ENCODE measurements at places on chromosomes 11 and 22.

DNA sequence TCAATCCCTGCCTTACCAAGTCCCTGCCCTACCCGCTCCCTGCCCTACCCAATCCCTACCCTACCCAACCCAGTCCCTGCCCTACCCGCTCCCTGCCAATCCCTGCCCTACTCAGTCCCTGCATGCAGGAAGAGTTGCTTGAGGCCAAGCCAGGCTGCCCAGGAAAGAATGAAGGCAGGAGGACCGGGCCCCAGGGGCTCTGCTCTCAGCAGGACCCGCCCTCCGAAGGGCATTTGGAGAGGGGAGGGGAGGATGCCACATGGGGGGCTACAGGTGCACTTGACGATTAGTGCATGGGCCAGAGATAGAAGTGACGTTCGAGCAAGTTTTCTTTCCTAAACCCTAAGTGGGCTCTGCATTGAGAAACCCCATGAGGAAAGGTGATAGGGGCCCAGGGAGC is 581.2 kb downstream of the TBC1D22A start:
- DNase-seq, result no peak

DNA sequence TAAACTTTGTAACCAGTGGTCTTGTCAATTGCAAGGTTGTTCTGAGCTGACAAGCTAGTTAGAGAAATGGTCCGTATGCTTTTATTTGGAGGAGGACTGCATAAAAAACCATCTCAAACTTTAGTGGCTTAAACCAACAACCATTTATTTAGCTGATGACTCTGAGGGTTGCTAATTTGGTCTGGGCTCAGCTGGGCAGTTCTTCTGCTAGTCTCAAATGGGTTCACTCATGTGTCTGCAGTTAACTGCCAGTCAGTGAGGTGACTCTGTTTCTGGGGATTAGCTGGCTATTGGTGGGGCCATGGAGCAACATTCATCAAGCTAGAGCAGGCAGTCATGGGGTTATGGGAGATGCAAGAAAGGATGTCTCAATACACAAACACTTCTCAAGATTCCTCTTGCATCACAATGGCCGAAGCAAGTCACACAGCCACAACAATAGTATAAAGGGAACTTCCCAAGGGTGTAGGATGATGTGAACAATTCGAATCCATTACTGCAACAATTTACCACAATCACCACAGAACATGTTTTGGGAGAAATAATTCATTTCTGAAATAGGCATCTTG is 521.9 kb downstream of the INSC start:
- DNase-seq, result no peak

- DNase-seq, result no peak
Observed at GRCh38 chr11:32451808-32452207, 16.5 kb upstream of the WT1 start.

DNA sequence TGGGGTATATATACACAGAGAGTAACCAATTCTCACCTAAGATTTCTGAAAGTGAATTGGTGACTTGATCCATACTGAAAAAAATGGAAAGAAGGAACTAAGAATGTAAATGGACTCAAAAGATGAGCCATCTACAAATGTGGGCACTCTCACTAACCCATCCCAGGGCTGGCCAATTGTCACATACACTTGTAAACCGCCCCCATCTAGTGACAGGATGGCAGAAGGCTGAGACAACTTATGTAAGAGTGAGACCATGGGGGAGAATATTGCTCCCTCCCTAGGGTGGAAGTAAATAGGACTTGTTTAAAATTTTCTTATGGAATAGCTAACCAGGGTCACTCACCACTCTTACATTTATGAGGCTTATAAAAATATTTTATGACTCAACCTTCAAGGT is 377.1 kb upstream of the ISX start:
- no peak for DNase-seq

GRCh38 chr11:72179804-72180396 is 12.0 kb upstream of the FOLR1 start:
- peak; percentile 15 for DNase-seq

DNA sequence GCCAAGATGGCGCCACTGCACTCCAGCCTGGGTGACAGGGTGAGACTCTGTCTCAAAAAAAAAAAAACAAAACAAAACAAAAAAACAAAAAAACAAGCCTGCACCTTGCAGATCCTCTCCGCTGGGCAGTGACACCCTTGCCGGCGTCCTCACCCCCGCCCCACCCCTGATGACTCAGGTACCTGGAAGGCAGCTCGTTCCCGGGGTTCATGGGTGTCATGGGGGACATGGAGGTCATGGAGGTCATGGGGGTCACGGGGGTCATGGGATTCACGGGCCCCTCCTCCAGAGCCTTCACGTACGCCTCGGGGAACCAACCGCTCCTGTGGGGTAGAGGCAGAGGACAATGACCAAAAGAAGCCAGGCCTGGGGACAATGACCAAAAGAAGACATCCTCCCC is 3.0 kb upstream of the SLC16A8 start:
- DNase-seq, result no peak

DNA sequence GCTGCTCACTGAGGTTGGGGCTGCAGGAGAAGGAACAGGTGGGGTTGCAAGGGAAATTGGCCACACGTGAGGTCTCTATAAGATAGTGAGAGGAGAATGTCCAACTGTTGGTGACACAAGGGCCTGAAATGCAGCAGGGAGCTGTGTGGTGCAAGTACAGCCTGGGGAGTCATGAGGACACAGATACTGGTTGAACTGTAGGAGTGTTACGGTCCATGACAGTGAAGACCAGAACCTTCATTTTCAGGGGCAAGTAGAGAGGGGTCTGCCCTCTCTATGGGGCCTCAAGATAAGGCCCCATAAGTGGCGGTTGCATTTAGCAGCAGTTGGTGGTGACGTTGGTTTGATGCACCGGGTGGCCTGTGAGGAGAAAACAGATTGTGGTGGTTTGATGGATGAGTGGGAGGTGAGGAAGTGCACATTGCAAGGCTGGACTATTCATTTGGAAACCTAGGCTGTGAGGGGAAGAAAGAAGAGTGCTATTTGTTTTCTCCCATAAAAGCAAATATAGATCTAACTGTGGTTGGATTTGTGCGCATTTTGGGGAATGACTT is 39.4 kb downstream of the MICAL2 start:
- no peak for DNase-seq

- no peak for DNase-seq
Observed at GRCh38 chr11:9142732-9143131, 51.3 kb upstream of the SCUBE2 start.

DNA sequence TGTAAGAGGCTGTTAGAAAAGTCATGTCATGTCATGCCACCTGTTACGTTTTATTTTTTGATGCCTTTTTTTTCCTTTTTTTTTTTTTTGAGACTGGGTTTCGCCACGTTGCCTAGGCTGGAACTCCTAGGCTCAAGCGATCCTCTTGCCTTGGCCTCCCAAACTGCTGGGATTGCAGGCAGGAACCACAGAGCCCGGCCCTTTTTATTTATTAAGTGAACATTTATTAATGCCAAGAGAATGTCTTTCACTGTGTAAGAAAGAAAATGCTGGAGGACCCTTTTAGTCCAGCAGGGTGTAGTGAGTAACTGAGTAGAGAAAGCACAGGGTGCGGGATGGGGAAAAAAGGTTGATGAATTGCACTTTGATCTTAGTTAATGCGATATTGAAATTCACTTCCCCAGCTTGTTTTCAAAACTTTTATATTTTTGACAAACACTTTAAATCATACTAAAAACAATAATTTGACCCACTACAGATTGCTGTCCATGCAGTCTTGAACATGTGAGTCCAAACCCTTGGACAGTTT is 2.3 kb upstream of the XBP1 start:
- no peak for DNase-seq

DNA sequence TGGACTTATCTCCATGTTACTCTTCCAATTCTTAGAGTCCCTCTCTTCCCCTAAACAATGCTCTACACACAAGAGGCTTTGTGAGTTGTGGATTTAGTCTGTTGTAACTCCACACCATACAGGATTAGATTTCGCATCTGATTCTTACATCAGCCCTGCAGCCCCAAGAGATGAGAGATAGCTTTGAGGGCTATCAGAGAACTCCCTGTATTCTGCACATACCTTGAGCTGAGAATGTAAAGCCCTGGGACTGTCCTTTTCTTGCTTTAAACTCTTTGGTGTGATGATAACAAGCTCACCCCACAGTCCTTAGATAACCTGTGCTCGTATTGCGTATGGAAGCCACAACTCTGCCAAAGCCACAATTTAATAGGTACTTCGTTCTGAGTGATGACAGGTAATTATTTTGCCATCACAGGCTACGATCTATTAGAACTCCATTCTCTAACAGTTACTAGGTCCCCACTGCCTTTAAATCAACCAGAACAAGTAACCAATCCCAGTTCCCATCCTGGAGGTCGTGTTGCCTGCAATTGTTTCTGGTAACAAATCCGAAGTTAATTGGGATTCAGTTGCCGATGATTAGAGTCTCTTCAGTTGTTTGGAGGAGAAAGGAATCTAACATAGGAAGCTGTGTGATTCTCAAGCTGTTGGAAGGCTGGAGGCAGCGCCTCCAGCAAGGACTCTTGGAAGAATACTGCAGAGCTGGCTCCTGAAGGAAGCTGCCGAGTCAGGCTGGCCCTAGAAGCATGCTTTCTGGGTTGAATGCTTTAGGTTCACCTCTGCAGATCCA is 1.3 kb upstream of the PARVG start:
- no peak for DNase-seq

GRCh38 chr22:44546686-44547310 is 48.8 kb upstream of the RTL6 start:
- DNase-seq, result no peak

- DNase-seq, result no peak
Observed at GRCh38 chr11:111416231-111416960, 37.3 kb upstream of the POU2AF1 start.

DNA sequence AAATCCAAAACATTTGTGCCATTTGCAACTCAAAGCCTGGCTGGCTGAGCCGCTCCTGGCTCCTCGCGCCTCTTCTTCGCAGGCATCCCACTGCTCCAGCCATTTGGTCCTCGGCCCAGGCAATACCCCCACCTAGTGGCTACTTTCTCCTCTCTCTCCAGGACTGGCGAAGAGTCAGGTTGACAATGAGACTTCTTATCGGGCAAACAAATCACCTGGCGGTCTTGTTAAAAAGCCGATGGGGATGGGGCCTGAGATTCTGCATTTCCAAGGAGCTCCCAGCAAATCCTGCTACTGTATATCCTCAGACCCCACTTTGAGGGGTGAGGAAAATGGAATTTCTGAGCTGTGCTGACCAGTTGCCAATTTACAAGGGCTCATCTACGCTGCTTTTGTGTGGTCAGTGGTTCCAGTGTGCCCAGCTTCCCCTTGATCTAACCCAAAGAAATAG is 89.0 kb downstream of the ISX start:
- DNase-seq, result peak; percentile 4

GRCh38 chr11:31872076-31872443 is 60.9 kb upstream of the PAX6 start:
- no peak for DNase-seq

DNA sequence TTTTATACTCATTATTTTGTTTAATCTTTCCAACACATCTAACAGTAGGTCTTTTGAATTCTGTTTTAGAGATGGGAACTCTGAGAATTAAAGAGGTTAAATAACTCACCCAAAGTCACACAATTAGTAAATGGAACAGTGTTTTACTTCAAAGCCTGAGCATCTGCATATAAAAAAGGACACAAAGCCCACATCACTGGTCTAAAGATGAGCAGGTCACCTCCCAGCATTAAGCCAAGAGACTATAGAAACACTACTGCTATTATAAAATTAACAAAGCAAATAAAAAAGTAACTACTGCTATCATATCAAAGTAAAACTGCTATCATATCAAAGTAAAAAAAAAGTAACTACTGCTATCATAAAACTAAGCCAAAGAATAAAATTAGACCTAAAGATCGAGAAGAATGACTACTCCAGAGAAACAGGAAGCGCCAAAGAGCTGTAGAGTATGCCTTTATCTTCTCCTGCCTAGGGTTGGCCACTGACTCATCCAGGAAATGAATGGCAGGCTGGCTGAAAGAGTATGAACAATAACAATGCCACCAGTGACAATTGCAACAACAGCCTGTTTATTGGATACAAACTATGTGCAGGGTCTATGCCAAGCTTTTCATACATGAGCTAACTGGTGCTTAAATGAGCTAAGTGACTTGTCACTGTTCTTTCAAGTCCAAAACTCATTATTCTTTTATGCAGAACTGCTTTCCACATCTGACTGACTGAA is 1153.0 kb upstream of the TENM4 start:
- DNase-seq, result no peak

GRCh38 chr22:22671506-22671905 is 27.1 kb downstream of the GGTLC2 start:
- DNase-seq, result no peak

GRCh38 chr11:74325649-74326645 is 14.5 kb upstream of the P4HA3 start:
- peak; percentile 93 for DNase-seq

GRCh38 chr22:36221799-36222751 is 17.3 kb downstream of the APOL2 start:
- DNase-seq, result no peak

DNA sequence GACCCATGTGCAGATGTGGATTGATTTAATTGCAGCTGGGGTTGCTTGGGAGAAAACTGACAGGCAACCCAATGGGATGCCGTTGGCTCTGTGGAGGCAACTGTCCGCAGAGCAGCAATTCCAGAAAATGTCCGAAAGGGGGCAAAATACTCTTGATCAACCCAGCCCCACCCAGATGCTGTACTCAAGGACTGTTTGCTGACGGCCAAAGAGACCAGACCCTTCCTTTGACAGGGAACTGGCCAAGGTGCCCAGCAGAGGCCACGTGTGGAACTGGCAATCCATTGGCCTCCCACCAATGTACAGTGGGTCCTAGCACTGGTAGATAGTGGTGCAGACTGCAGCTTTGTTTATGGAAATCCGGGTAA is 29.7 kb upstream of the KCNA4 start:
- no peak for DNase-seq

- no peak for DNase-seq
Observed at GRCh38 chr11:80462211-80462610, 1021.4 kb upstream of the TENM4 start.

DNA sequence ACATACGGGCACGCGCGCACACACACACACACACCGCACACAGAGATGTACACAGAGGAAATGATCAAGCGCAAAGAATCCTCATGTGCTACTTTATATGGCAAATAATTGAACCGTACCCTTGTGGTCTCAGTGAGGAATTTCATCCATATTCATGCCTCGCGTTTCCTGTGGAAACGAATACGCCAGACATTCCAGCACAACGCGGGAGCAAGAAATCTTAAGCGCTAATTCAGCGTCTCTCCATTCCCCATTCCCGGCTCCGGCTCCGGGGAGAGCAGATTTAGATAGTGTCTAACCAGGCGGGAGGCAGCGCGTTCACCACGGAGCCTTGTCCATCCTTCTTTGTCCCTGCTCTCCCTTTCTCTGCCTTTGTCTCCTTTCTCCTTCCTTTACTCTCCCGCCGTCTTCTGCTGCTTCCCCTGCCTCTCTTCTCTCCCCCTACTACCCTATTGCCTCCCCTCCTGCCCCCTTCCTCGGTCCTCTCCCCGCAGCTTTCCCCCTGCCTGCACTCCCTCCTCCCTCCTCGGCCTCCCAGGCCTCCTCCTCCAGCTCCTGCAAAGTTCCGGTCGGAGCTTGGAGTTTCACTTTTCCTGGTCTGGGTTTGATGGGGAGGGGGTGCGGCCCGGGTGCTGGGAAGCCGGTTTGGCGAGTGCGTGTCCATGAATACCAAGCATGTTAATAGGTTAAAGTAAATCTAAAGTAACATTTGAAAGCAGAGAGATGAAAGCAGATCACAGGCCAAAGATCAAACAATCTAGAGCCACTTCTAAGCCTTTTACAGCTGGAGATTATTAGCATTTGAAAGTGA is 579.3 kb downstream of the BUD13 start:
- no peak for DNase-seq

GRCh38 chr11:116170526-116171120 is 602.2 kb downstream of the BUD13 start:
- no peak for DNase-seq
